ENCODE measurements at places on chromosomes 6 and 20.

DNA sequence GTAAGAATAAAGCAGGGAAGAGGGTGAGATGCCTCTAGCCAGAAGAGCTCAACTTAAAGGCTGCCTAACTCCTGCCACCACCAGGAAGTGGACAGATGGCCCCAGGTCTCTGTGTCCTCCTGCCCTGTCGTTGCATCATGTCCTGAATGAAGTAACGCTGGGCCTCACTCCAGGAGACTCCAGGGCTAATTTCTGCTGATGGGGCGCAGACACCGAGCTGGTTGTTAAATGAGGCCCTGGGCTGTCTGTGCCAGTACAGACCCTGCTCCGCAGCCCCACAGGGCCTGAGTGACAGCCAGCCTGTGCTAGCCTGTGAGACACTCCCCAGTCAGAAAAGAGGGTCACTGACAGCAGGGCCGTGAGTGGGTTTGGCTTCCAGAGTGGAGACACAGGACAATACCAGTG lies 6.5 kb downstream of the IP6K3 start:
- no peak for DNase-seq

DNA sequence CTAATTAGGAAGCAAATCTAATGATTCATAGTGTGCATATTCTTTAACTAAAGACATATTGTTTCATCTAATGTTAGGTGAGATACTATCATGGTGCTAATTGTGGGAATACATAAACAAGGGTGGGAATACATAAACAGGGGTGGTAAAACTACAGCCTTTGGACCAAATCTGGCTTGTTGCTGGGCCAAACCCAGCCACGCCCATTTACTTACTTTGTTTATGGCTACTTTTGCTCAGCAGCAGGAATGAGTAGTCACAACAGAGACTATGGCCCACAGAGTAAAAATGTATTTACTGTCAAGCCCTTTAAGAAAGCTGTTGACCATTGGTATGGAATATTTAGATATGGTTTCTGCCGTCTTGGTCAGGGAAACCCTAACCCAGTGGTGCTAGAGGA lies 31.7 kb downstream of the FAM135A start:
- no peak for DNase-seq

GRCh38 chr6:21764989-21765388 lies 171.4 kb downstream of the SOX4 start:
- no peak for DNase-seq

GRCh38 chr20:17825960-17826843 lies 126.4 kb downstream of the BANF2 start:
- DNase-seq, result no peak

DNA sequence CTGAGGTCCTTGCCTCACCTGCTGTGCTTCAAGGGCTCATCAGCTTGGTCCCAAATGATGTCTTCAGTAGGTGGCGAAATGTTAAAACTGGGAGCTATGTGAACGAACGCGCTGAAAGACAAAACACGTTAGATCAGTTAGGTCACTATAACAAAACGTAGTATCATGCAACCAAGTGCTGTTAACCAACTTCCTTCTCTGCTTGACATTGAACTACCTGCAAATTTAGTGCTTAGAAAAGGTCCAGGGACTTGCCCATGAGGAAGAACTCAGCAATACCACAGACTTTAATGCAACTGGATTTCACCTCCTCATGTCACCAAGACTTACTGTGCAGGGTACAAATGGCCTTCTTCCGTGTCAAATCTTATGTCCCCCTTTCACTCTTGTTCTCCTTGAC lies 24.8 kb downstream of the BACH2 start:
- no peak for DNase-seq

- peak; percentile 39 for DNase-seq
Measured at GRCh38 chr6:13924146-13924948, 405 bp upstream of the RNF182 start.

DNA sequence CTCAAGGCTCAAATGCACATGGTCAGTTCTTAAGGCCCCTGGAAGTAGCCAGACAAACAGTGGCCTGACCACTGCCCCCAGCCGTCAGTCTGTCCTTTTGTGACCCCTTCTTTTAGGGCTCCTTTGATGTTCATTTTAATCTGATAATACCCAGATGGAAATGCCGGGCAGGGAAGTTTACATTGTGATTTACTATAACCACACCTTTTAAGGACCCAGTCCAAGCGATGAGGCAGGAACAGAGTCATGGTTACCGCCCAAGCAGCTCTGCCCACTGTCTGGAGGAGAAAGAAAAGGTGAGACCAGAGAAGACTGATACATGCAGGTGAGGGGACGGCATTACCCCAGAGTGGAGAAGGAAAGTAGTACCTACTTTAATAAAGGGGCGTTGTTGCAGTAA lies 110.6 kb downstream of the PLEKHG1 start:
- no peak for DNase-seq

DNA sequence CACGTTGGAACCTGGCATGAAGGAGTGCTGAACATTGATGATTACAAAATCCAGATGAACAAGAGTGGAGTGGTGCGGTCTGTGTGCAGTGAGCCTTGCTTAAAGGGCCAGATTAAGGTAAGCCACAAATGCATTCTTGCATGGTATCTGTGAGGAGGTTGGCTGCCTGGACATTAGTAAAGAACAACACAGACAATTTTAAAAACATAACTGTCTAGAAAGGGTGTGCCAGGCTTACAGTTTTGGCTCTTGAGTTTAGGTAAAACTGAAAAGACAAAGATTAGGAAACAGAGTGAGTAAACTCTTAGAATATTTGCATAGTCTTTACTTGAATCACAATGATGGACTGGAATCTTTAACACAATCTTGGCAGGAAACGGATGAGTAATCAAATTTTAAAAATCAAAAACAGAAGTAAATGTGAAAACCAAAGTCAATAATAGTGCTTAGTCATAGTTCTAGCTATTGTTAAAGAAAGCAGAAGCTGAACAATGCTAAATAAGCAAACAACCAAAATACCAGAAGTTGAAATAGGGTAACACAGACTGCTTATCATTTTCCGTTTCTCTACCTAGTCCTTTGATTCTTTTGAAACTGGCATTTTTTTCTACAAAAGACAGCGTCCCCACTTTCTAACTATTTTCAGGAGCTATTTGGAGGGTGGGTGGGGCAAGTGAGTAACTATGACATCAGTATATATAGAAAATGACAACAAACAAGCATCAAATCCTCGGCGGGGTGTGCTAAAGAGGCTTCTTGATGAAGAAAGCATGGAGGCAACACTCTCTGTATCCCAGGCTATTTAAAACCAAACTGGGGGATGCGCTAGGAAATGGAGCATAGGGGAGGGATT lies 185.8 kb upstream of the RAB32 start:
- peak; percentile 94 for DNase-seq
